ENCODE measurements at places on chromosomes 13 and 19. TPM values are rescaled to one million over a fixed set of nuclear protein-coding genes. Genes with fewer than 3 reads are reported as not detected.

- DNase-seq, result no peak
Observed at GRCh38 chr13:30110301-30111070, 196.9 kb downstream of the KATNAL1 start.

DNA sequence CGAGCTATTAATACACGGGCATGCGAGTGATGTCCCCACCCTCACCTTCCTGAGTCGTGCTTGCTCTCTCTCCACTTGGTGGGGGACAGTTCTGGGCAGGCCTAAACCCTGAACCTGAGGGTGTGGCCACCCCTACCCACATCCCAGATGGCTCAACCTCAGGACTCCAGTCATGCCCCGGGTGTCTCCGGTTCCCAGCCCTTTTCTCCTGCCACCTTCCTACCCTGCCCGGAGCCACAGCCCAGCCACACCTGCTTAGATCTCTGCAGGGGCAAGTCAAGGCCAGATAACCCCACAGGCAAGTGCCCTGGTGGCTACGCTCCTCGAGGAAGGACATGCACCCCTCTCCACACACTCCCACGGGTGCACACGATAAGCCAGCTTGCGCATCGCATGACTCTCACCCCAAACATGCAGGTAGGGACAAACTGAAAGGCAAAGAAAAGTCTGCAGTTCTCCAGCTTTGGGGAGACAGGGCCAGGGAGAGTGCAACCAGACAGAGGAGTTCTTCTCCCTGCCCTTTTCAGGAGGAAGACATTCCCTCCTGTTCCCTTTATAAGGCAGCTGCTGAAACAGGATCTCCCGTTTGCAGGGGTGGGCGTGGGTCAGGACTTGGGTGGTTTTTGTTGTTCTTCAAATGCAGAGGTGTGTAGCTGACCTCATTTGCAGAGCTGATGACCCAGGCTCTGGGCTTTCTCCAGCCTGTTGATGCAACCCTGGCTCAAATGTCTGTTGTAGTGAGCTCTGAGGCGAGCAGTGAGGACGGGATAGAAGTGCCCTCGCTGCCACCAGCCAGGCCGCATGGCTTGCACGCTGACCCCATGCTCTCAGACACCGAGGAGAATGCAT lies 88.6 kb downstream of the DPF1 start:
- DNase-seq, result no peak

TEX101 gene
- total RNA-seq, result 0.17 TPM

ZIC2 gene
- total RNA-seq, result 0.82 TPM

Data from colonic mucosa (tissue), 4 donors.